A549 treated with RU486 at 1 μM for 4 hours (cell line): ENCODE measurements at places on chromosomes 11 and 22. TPM values are rescaled to one million over a fixed set of nuclear protein-coding genes. Genes with fewer than 3 reads are reported as not detected.

The SOX6 gene
- 0.11 to 0.15 TPM (median 0.15 TPM) in 3 of 5 replicates, not detected in the others for total RNA-seq

The KCNA4 gene
- total RNA-seq, result not detected in 5 replicates

The SMIM35 gene
- not detected in 5 replicates for total RNA-seq

The GAB4 gene
- not detected in 5 replicates for total RNA-seq

The PKDREJ gene
- not detected in 5 replicates for total RNA-seq

The APLNR gene
- 0.03 to 0.13 TPM (median 0.09 TPM) in 4 of 5 replicates, not detected in the other for total RNA-seq

The SERGEF gene
- total RNA-seq, result 14.6 to 19.4 TPM (median 15.9 TPM) in 5 replicates

The TRIM34 gene
- 2.7 to 5.1 TPM (median 3.9 TPM) in 5 replicates for total RNA-seq

The UCP3 gene
- 1.1 to 2.0 TPM (median 1.3 TPM) in 5 replicates for total RNA-seq

The NAV2 gene
- total RNA-seq, result 13.3 to 25.0 TPM (median 20.5 TPM) in 5 replicates

The DDT gene
- 113 to 158 TPM (median 149 TPM) in 5 replicates for total RNA-seq

The AIFM3 gene
- 1.0 to 4.8 TPM (median 3.3 TPM) in 5 replicates for total RNA-seq

The LRRC10B gene
- 0.11 to 0.24 TPM (median 0.15 TPM) in 5 replicates for total RNA-seq

The DUSP8 gene
- total RNA-seq, result 1.3 to 2.5 TPM (median 1.7 TPM) in 5 replicates

The LAYN gene
- total RNA-seq, result 4.3 to 5.3 TPM (median 4.9 TPM) in 5 replicates

The OR5P2 gene
- total RNA-seq, result not detected in 5 replicates

The SLC22A6 gene
- total RNA-seq, result not detected in 5 replicates

The GNG3 gene
- total RNA-seq, result not detected in 5 replicates
